ENCODE measurements at places on chromosomes 3 and 15.

GRCh38 chr15:80732167-80732566 is 37.1 kb downstream of the ABHD17C start:
- no peak for DNase-seq

- DNase-seq = no peak
These were observed 22.2 kb downstream of the EPHB3 start for GRCh38 chr3:184583578-184584451.

DNA sequence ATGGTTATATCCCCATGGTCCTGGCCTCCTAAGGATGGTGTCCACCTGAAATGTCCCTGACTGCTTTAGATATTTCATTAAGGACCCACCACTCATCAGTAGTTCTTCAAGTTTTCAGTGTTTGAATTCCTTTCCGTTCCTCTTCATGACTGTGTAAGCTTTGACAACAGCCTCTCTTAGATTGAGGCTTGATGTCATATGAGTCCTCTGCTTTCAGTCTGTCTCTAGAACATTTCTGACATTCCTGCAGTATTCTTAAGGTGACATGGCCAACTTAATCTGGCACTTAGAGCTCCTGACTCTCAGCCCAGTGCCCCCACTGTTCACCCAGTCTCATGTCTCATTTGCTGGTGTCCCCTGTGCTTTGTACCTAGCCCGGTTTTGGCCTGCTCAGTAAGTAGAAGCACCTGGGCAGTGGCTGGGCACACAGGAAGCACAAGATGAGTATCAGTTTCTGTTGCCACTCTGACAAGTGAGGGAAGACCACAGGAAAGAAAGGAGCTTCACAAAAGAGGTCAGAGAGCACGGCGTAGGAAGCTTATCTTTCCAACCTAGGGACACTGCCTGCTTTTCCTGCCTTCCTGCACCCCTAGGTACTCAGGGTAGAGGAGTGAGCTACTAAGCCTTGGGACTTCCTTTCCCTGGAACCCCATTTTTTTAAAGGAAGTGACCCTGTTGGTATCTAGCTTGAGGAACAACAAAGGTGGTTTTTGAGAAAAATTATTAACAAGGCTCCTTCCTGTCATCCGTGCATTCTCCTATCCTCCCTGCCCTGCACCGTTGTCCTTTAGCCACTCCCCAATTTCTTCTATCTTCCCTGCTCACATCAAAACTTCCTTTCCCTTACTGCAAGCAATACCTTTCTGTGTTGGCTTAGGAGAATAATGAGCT is 103.1 kb downstream of the KLHL25 start:
- no peak for DNase-seq

- DNase-seq = no peak
These were observed 99.8 kb downstream of the ATP10A start for GRCh38 chr15:25763331-25763751.

DNA sequence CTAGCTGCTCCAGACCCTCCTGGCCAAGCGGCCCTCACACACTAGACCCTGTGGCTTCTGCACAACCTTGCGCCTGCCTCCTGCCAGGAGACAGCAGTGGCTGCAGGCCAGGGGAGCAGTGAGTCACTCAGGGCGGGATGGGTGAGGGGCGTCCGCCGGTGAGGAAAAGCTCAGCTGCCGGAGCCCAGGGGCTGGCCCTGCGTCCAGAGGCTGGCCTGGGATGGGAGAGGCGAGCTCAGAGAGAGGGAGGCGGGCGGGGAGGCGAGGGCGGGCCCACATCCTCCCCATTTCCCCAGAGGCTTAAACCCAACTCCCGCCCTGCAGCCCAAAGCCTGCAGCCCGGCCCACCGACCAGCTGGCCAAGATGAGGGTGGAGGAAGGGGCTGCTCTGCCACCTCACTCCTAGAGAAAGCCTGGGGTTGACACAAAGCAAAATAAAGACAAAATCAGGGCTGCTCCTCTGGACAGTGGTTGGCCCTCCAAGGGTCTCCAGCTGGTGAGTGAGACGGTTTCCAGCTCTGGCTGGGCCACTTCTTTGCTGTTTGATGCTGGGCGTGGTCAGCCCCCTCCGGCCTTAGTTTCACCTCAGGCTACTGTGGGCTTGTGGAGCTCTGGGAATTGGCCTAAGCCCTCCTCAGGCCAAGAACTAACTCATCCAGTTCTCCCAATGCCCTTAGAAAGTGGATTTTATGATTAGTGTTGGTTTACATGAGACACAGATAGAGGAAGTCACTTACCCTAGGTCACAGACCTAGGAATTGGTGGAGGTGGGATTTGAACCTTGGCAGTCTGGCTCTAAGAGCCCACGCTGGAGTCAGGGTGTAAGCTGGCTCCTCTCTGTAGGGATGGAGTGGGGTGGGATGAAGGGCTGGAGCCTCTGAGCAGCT is 50.6 kb downstream of the IQSEC1 start:
- no peak for DNase-seq

- no peak for DNase-seq
These were observed 38.5 kb upstream of the FAN1 start for GRCh38 chr15:30865257-30865656.

- no peak for DNase-seq
These were observed 28.5 kb upstream of the SFMBT1 start for GRCh38 chr3:53074366-53074696.

DNA sequence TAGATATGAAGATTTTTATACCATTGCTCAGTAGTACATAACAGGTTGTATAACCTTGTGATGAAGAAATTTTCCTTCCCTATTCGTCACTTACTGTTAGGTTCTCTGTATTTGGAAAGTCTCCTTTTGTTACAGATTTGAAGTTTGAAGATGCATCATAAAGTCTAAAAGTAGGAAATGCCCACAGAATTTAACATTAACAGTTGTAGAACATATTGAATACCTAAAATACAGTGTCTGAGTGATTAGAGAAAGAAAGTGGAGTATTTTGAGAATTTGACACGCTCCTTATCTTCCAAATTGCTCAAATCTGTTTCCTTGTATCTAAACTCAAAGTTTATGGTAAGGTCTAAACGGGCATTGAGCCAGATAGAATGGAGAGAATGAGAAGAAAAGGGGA is 111.3 kb downstream of the MBNL1 start:
- no peak for DNase-seq

DNA sequence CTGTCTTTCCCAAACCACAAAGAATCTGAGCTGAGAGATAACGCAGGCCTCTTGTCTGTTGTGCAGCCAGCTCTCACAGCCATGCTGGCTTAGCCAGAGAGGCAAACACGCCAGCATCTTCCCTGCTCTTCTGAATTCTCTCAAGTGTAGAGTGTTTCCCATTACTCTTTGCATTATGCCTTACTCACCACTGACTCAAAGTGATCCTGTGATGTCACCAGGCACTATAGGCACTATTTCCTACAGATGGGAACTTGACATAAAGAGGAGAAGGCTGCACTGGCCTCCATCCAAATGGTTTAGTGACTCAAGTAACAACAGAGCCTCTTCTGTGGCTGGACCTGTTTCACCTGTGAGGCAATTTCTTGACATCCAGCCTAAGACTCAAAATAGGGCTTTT is 44.4 kb downstream of the PDZRN3 start:
- no peak for DNase-seq

DNA sequence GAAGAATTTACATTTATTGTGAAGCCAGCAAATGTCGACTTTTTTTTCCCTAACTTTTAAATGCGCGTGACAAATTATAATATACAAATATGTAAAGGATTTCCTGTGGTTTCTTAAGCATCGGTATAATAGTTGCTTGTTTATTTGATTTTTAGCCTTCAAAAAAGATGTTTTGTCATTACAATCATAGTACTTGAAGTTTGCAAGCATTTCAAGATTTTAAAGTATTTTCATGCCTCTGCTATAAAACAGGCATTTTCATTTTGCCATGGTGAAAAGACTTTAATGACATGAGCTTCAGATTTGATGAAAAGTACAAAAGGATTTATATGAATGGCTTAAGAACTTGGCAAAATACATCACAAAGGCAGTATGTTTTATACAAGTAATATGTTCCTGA is 9.4 kb upstream of the P2RY12 start:
- DNase-seq = no peak

- no peak for DNase-seq
These were observed 23.3 kb downstream of the CFAP161 start for GRCh38 chr15:81157195-81157938.

DNA sequence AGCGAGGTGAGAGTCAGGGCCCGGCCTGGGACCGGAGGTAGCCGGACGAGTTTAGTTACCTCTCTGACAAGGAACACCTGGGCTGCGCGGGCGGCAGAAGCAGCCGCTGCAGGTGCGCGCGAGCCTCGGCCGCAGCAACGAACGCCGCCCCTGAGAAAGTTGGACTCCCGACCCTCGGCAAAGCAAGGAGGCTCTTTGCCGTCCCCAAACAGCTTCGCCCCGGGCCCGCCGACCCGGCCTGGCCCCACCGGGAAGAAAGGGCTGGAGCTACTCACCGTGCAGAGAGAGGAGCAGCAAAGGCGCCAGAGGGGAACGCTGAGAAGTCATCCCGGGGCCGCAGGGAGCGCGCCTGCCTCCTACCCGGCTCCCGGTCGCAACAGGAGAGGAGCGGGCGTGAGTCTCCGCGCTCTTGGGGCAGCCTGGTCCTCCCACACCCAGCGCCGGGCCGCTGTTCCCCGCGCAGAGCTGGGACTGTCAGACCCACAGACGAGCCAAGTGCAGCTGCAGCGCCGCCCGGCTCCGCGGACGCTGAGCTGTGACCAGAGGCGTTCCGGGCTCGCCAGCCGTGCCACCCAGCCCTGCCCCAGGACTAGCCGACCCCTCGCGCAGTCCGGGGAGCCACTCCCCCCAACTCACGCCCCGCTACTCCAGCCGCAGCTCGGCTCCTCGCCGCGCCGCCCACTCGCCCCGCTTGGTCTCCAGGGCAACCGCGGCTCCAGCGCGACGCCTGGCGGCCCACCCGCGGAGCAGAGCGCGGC is at the start of gene IGSF11:
IGSF11 (minus strand) TSS at position 591 of the 758 bp plus-strand sequence; CDS start at position 327, 264 bp downstream.
- DNase-seq = peak; percentile 15

DNA sequence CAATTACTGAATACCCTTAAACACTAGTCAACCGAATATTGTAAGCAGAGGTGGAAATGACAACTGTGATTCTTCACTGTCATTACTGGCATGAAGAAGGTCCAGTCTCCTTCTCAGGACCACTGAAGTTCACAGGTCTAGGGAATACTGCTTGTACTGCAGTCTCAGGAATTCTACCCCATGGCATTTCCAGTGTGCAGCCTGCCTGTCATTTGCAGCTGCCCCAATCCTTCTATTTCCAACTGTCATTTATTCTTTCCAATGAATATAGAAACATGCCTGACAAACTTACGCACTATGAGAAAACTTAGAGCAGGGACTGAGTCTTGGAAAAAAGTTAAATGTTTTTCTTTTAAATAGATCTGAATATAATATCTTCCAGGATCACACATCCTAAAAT is 308.0 kb upstream of the THBS1 start:
- DNase-seq = no peak

DNA sequence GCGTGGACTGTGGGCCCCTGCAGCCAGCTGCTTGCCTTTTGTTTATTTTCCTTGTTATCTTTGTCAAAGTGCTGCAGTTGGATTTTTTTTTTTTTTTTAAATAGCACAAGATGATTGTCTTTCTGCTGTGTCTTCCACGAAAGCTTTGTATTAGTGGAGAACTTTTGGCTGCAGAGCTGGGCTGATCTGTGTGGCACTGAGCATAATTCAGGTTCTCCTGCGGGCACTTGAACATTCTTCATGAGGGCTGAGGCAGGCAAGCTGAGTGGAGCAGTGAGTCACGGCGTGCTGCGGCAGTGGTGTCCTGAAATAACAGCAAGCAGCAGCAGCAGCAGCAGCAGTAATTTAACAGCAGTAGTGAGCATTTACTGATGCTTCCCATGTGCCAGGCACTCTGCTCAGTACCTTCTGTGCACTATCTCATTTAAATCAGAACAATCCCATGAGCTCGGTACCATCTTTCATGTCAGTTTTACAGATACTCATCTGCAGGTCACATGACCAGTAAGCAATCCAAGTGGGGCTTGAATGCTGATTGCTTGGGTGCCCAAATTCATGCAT is 45.8 kb downstream of the MITF start:
- DNase-seq = no peak

- DNase-seq = no peak
These were observed 7.1 kb downstream of the TJP1 start for GRCh38 chr15:29815000-29815710.

DNA sequence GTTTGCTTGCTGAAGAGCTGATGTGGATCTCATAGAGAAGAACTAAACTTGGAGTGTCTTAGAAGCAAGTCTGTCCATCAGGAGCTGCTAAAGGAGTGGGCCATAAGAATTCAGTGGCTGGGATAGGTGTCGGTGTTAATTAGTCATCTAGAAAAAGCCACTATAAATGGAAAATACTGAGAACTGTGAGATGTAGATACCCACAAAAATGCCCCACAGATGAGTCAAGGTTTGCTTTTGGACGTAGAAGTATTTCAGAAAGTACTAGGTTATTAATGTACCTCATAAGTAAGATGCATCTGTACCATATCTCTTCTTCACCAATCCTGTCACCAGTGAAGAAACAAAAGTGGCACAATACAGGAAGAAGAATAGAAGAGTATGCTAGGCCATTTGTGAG is 530.9 kb upstream of the TGFBR2 start:
- DNase-seq = no peak

- DNase-seq = no peak
These were observed 79.9 kb upstream of the MITF start for GRCh38 chr3:69659180-69659910.

- DNase-seq = no peak
These were observed 36.3 kb downstream of the LRTM1 start for GRCh38 chr3:54891540-54891897.

GRCh38 chr3:152779653-152780052 is 55.3 kb upstream of the P2RY1 start:
- no peak for DNase-seq

DNA sequence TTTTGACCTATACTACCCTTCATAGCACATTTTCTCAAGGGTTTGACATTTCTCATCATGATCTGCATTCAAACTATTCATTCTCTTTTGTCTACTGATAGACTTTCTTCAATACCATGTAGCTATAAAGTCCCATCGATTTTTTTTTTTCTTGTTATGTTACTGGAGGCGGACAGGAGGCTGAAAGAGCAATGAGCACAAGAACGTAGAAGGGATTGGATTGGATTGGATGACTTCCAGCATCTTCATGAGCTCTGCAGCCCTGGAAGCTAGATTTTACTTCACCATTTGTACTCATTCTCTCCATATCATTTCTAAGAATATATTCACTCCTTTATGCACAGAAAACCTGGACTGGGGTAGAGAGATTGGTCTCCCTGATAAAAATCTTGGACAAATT is 43.2 kb downstream of the DUT start:
- DNase-seq = no peak

GRCh38 chr3:124686028-124686670 is 44.1 kb upstream of the UMPS start:
- DNase-seq = no peak

- no peak for DNase-seq
These were observed 88.9 kb upstream of the CCNL1 start for GRCh38 chr3:157248590-157249422.

GRCh38 chr3:127593178-127593577 is 2.6 kb upstream of the TPRA1 start:
- no peak for DNase-seq

All from stimulated activated CD8-positive, alpha-beta memory T cell treated with anti-CD3 and anti-CD28 coated beads, Interleukin-4, amount 100 ng/mL, for 1 hour (primary cell).